ENCODE measurements at places on chromosomes 12 and 14. TPM values are rescaled to one million over a fixed set of nuclear protein-coding genes. Genes with fewer than 3 reads are reported as not detected.

Gene RFLNA
- total RNA-seq: 44.8 TPM

Gene LRTM2
- total RNA-seq: not detected

Gene KRT7
- total RNA-seq: 4.0 TPM

Gene COL2A1
- total RNA-seq: 1.1 TPM

Gene RBP5
- total RNA-seq: 3.7 TPM

Gene OTUB2
- 2.2 TPM for total RNA-seq

Gene DAD1
- total RNA-seq: 163 TPM

Gene FGD6
- 9.8 TPM for total RNA-seq

Gene ASPG
- 1.4 TPM for total RNA-seq

Gene TMPRSS12
- not detected for total RNA-seq

Gene VWF
- total RNA-seq: 63.2 TPM

Gene NXPH4
- total RNA-seq: not detected

Gene LTBP2
- total RNA-seq: 3.7 TPM

Gene KRT83
- total RNA-seq: not detected

Gene ABHD4
- total RNA-seq: 32.4 TPM

Gene TAS2R13
- total RNA-seq: 1.0 TPM

Gene GPR137C
- 1.2 TPM for total RNA-seq

Gene GLIPR1L1
- not detected for total RNA-seq

Gene MRPL42
- 76.4 TPM for total RNA-seq

Gene IFNG-AS1
- not detected for total RNA-seq

Gene TAS2R7
- total RNA-seq: not detected

Gene DNAI7
- not detected for total RNA-seq

Gene SIX6
- total RNA-seq: not detected

Gene TOX4
- 71.8 TPM for total RNA-seq

Gene PLA2G1B
- total RNA-seq: not detected

Gene WDR89
- 12.0 TPM for total RNA-seq

Gene CLEC2B
- 1.7 TPM for total RNA-seq

Gene GPD1
- 2.1 TPM for total RNA-seq

Gene CLEC7A
- total RNA-seq: 1.1 TPM

Gene KCNH3
- 0.05 TPM for total RNA-seq

Gene SLC25A47
- total RNA-seq: not detected

Gene IL26
- not detected for total RNA-seq

Gene SERPINA9
- not detected for total RNA-seq

Gene ANKS1B
- total RNA-seq: 1.7 TPM

Gene IL23A
- 0.27 TPM for total RNA-seq

Gene ALDH1L2
- 2.2 TPM for total RNA-seq

Gene KCNC2
- total RNA-seq: 0.16 TPM

Gene SRRM4
- not detected for total RNA-seq

Gene SYT10
- 0.32 TPM for total RNA-seq

Gene HVCN1
- total RNA-seq: 2.1 TPM

Gene CYP46A1
- total RNA-seq: 0.25 TPM

Gene GPR162
- 1.9 TPM for total RNA-seq

Gene PLBD1
- total RNA-seq: 85.0 TPM

Gene SOAT2
- 0.12 TPM for total RNA-seq

Data from colonic mucosa (tissue), 4 donors.